Vagina (tissue), 2 donors: ENCODE measurements at places on chromosomes 6 and 20.
A peak's percentile ranks its signal among the peaks of the same experiment; 100 is the strongest.

DNA sequence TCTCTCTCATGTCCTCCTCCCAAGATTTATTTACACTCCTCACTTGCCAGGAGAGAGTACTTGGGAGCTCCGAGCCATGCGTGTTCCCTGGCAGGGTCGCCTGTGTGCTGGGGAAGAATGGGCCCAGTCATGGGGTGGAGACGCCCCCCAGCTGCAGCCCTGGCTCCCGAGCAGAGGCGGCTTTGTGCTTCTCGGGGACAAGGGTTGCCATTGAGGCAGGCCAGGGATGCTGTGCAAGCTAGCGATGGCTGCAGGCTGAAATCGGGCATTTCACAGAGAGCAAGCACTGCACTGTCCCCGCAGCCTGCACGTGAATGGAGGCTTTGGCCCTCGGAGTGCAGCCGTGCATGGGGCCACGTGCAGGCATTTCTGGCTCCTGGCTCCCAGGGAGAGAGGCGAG, 23.8 kb downstream of the PHACTR3 start:
- H3K36me3 ChIP-seq, result no peaks in the 10 kb centered on the region
- no peaks in the 10 kb centered on the region for H3K27me3 ChIP-seq
- H3K4me3 ChIP-seq, result no peak overlapping the region
- DNase-seq, result no peak
- no peaks in the 10 kb centered on the region for H3K4me1 ChIP-seq

GRCh38 chr6:3619201-3619600, 132.3 kb downstream of the PXDC1 start:
- no peak overlapping the region for H3K4me3 ChIP-seq
- no peak overlapping the region for H3K27ac ChIP-seq
- DNase-seq, result peak; percentile 55
- H3K36me3 ChIP-seq, result no peaks in the 10 kb centered on the region
- no peaks in the 10 kb centered on the region for H3K4me1 ChIP-seq
- H3K27me3 ChIP-seq, result no peaks in the 10 kb centered on the region

DNA sequence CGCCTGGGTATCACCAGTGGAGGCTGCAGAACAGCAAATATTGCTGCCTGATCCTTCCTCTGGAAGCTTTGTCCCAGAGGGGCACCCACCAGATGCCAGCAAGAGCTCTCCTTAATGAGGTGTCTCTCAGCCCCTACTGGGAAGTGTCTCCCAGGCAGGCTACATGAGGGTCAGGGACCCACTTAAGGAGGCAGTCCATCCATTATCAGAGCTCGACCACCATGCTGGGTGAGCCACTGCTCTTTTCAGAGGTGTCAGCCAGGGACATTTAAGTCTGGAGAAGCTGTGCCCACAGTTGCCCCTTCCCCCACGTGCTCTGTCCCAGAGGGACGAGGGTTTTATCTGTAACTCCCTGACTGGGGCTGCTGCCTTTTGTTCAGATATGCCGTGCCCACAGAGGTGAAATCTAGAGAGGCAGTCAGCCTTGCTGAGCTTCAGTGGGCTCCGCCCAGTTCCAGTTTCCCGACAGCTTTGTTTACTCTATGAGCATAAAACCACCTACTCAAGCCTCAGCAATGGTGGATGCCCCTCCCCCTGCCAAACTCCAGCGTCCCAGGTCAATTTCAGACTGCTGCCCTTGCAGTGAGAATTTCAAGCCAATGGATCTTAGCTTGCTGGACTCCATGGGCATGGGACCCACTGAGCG, 25.9 kb upstream of the AIG1 start:
- DNase-seq, result no peak
- no peak overlapping the region for H3K4me3 ChIP-seq
- no peaks in the 10 kb centered on the region for H3K36me3 ChIP-seq
- H3K27me3 ChIP-seq, result no peaks in the 10 kb centered on the region
- H3K4me1 ChIP-seq, result no peaks in the 10 kb centered on the region

- no peak overlapping the region for H3K4me3 ChIP-seq
- no peak for DNase-seq
- H3K4me1 ChIP-seq, result no peaks in the 10 kb centered on the region
- no peak overlapping the region for H3K27ac ChIP-seq
Observed at GRCh38 chr6:34000281-34000680, 145.6 kb downstream of the GRM4 start.

DNA sequence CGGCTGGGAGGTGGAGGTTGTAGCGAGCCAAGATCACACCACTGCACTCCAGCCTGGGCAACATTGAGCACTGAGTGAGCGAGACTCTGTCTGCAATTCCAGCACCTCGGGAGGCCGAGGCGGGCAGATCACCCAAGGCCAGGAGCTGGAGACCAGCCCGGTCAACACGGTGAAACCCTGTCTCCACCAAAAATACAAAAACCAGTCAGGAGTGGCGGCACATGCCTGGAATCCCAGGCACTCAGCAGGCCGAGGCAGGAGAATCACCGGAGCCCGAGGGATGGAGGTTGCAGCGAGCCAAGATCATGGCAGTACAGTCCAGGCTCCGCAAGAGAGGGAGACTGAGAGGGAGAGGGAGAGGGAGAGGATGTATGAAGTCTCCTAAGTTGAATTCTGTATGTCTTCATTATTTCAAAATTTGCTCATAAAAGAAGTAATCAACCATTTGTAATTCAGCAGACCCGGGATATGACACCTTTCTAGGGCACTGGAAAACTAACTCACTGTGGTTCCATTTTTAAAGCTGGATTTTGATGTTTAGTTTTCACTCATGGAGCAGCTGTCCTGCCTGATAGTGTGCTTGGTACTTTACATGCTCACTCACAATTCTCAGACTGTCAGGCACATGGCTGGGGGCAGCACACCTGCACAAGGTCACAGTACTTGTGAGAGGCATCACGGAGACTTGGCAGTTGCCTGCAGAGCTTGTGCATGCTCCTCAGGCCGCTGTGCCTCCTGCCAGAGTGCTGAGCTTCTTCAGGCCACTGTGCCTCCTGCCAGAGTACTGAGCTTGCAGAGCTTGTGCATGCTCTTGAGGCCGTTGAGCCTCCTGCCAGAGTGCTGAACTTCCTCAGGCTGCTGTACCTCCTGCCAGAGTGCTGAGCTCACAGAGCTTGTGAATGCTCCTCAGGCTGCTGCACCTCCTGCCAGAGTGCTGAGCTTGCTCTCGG, 106.2 kb downstream of the ERMARD start:
- no peak overlapping the region for H3K27ac ChIP-seq
- H3K4me3 ChIP-seq, result no peak overlapping the region
- H3K27me3 ChIP-seq, result no peaks in the 10 kb centered on the region
- DNase-seq, result peak; percentile 61

- DNase-seq, result no peak
- peaks cover 17% of the 10 kb centered on the region for H3K4me1 ChIP-seq
- peak overlapping the region; percentile 57 for H3K4me3 ChIP-seq
- no peaks in the 10 kb centered on the region for H3K27me3 ChIP-seq
- peak overlapping the region; percentile 6 for H3K27ac ChIP-seq
- no peaks in the 10 kb centered on the region for H3K36me3 ChIP-seq
Observed at GRCh38 chr6:161272635-161273273, 1.1 kb downstream of the AGPAT4 start.

DNA sequence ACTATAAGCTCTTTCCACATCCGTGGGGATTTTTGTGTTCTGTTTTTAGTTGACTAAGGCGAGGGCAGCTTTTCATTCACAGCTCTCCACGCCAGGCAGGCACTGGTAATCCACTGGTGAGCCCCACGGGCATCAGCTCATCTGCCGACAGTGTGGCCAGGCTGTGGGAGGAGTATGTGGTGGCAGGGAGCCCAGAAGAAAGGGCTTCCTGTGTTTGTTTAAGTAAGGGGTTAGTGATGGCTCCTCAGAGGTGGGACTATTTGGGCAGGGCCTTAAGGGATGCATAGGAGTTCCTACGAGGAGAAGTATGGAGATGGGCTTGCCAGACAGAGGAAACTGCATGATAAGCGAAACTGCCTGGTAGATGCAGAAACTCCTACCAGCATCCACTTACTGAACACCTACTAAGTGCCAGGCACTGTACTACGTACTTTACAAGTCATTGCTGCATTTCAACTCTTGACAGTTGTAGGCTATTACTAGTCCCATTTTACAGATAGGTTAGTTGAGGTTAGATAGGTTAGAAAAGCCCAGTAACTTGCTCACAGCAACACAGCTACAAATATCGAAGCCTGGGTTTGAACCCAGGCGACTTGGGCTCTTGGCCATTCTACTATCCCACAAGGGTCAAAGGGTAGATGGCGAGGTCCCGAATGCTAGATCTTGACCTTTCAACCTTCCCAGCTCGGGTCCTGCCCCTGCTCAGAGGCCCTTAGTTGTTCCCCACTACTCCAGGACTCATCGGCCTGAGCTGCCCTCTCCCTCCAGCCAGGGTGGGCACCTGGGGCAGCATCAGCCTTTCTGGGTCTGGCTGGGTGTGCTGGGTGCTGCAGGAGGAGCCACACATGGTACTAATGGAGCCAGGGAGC, 55.1 kb downstream of the CEBPB start:
- no peak overlapping the region for H3K4me3 ChIP-seq
- peaks cover 19% of the 10 kb centered on the region for H3K4me1 ChIP-seq
- no peaks in the 10 kb centered on the region for H3K36me3 ChIP-seq
- no peaks in the 10 kb centered on the region for H3K27me3 ChIP-seq
- no peak for DNase-seq

- no peaks in the 10 kb centered on the region for H3K36me3 ChIP-seq
- H3K27ac ChIP-seq, result no peak overlapping the region
- H3K4me3 ChIP-seq, result no peak overlapping the region
- no peaks in the 10 kb centered on the region for H3K4me1 ChIP-seq
- H3K27me3 ChIP-seq, result no peaks in the 10 kb centered on the region
Observed at GRCh38 chr6:124443541-124443940, 518.7 kb upstream of the RNF217 start.

GRCh38 chr6:43966853-43967718, 160.2 kb downstream of the MRPL14 start:
- no peak overlapping the region for H3K4me3 ChIP-seq
- H3K27ac ChIP-seq, result no peak overlapping the region
- H3K36me3 ChIP-seq, result no peaks in the 10 kb centered on the region
- H3K4me1 ChIP-seq, result peaks cover 11% of the 10 kb centered on the region

DNA sequence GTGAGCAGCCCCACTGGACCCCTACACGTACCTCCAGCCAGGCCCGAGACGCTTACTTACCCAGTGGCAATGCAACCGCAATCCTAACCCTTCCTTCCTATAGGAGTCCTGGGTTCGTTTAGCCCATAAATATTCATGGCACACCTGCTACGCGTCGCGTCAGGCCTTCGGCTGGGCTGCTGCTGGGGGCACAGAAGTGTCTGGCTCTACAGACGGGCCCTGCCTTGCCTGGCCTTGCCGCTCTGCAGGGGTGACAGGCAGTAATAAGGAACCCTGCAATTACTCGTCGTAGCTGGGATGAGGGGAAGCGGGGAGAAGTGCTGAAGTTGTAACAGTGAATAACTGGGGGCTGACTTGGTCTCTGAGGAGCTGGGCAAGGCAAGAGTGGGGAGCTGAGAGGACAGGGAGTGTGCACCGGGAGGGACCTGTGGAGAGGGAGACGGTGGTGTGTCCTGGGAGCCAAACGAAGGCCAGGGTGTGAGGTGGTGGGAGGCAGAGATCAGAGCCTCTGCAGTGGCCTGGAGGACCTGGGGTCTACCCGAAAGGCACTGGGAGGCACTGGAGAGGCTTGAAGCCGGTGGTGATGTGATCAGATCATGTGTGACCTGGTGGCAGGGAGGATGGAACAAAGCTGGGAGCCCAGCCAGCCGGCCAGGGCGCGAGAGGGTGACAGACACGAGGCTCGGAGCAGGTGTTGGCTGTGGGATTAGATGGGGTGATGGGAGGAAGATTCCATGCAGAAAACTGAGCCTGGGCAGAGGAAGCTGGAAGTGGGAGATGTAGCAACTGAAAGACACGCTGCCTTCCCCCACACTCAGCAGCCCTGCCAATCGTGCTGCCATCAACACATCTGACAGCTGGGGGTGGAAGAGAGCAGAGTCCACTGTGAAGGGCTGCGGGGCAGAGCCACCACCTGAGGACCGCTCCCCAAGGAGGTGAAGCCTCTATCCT, 36.4 kb downstream of the PSMG4 start:
- no peak overlapping the region for H3K27ac ChIP-seq
- no peaks in the 10 kb centered on the region for H3K27me3 ChIP-seq
- no peak overlapping the region for H3K4me3 ChIP-seq
- peaks cover 2% of the 10 kb centered on the region for H3K36me3 ChIP-seq
- DNase-seq, result no peak
- no peaks in the 10 kb centered on the region for H3K4me1 ChIP-seq

DNA sequence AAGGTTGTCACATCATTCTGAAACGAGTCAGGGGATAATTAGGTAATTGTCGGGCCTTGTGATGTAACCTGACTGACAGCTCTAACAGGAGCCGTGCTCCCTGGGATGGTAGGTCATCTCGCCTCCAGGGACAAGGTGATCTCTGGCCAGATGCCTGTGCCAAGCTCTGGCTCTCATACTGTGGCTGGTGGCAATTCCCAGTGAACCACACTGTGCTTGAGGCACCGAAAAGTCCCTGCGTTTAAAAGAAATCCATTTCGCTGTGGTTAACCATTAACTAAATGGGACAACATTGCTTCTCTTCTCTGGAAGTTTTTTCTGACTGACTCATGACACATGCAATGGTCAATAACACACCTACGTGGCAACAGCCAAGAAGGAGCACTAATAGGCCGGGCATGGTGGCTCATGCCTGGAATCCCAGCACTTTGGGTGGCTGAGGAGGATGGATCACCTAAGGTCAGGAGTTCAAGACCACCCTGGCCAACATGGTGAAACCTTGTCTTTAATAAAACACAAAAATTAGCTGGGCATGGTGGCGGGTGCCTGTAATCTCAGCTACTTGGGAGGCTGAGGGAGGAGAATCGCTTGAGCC, 669.2 kb downstream of the PRKN start:
- no peaks in the 10 kb centered on the region for H3K4me1 ChIP-seq
- no peak overlapping the region for H3K27ac ChIP-seq

- no peaks in the 10 kb centered on the region for H3K27me3 ChIP-seq
- H3K4me3 ChIP-seq, result no peak overlapping the region
- DNase-seq, result no peak
- no peaks in the 10 kb centered on the region for H3K36me3 ChIP-seq
- H3K27ac ChIP-seq, result no peak overlapping the region
- H3K4me1 ChIP-seq, result no peaks in the 10 kb centered on the region
Observed at GRCh38 chr20:14142964-14143627, 147.8 kb downstream of the MACROD2 start.

DNA sequence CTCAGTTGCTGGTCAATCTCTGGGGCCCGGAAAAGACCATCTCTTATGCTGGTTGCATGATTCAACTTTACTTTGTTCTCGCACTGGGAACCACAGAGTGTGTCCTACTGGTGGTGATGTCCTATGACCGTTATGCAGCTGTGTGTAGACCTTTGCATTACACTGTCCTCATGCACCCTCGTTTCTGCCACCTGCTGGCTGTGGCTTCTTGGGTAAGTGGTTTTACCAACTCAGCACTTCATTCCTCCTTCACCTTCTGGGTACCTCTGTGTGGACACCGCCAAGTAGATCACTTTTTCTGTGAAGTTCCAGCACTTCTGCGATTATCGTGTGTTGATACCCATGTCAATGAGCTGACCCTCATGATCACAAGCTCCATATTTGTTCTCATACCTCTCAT, 4.3 kb downstream of the OR2J3 start:
- DNase-seq, result no peak
- no peaks in the 10 kb centered on the region for H3K4me1 ChIP-seq
- H3K4me3 ChIP-seq, result no peak overlapping the region
- H3K27ac ChIP-seq, result no peak overlapping the region
- no peaks in the 10 kb centered on the region for H3K36me3 ChIP-seq

- H3K27me3 ChIP-seq, result no peaks in the 10 kb centered on the region
- H3K4me1 ChIP-seq, result peaks cover 31% of the 10 kb centered on the region
- no peaks in the 10 kb centered on the region for H3K36me3 ChIP-seq
- peak overlapping the region; percentile 98 for H3K27ac ChIP-seq
- no peak for DNase-seq
Observed at GRCh38 chr6:156720691-156721685, 56.2 kb upstream of the ARID1B start.

- no peak overlapping the region for H3K4me3 ChIP-seq
- H3K27me3 ChIP-seq, result no peaks in the 10 kb centered on the region
- H3K4me1 ChIP-seq, result peaks cover 2% of the 10 kb centered on the region
- DNase-seq, result no peak
Observed at GRCh38 chr20:58603721-58604120, 47.4 kb upstream of the STX16 start.
